ENCODE measurements at places on chromosomes 2 and 18.

DNA sequence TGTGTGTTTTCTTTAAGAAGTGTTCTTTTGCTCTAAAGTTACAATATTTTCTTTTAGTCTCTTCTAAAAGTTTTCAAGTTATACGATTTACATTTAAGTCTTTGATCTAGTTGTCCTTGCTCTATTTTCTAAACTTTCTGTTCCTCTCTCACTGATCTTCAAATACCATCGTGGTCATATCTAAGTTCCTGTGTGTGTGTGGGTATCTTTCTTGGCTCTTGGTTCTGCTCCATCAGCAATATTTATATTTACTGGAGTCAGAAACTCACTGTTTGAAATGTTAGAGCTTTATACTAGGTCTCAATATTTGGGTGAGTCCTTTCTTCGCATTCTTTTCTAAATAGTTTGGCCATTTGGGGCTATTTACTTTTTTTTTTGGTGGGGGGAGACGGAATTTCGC, 77.3 kb downstream of the COPS8 start:
- no peak for DNase-seq

DNA sequence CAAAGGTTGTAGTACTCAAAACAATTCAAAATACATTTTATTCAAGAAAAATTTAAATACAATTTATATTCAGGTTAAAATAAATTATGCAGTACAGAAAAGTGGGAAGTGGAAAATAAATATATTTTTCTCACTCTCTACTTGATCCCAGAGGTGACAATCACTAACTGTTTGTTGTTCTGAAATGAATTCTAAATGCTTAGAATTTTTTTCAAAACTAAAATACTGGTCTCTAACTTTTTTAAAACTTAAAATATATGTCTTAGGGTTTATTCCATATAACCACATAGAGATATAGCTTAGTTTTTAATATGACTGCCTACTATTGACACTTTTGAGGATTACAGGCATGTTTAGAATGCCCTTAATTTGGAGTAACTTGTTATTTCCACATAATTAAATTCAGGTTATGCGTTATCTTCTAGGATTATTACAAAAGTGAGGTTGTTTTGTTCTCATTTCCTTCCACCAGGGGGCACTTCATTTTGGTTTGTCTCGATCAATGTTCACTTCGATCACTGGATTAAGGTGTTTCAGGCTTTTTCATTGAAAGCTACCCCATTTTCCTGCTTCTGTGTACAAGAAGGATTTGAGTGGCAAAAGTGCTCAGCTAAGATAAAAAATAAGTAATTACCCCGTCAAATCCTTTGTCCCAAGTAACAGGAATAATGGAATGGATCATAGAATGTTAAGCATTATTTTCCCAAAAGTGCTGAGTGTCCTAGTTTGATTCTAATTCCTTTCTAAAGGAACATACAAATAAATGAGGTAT, 27.1 kb upstream of the TFPI start:
- DNase-seq: peak; percentile 13

DNA sequence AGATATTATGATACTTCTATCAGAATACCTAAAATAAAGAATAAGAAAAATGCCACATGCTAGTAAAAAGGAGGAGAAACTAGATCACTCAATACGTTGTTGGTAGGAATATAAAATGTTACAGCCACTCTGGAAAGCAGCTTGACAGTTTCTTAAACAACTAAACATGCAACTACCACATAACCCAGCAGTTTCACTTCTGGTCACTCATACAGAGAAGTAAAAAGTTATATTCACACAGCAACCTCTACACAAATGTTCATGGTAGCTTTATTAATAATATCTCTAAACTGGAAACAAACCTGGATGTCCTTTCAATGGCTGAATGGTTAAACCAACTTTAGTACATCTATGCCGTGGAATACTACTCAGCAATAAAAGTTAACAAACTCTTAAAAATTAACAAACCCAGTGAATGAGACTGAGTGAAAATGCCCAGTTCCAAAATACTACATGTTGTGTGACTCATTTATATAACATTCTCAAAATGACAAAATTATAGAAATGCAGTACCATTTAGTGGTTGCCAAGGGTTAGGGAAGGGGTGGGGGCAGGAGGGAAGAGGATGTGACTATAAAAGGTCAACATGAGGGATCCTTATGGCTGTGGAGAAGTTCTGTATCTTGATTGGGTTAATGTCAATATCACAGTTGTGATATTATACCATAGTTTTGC, 124.1 kb downstream of the MMADHC start:
- no peak for DNase-seq

GRCh38 chr18:79071503-79072210, 2.5 kb downstream of the ATP9B start:
- no peak for DNase-seq

DNA sequence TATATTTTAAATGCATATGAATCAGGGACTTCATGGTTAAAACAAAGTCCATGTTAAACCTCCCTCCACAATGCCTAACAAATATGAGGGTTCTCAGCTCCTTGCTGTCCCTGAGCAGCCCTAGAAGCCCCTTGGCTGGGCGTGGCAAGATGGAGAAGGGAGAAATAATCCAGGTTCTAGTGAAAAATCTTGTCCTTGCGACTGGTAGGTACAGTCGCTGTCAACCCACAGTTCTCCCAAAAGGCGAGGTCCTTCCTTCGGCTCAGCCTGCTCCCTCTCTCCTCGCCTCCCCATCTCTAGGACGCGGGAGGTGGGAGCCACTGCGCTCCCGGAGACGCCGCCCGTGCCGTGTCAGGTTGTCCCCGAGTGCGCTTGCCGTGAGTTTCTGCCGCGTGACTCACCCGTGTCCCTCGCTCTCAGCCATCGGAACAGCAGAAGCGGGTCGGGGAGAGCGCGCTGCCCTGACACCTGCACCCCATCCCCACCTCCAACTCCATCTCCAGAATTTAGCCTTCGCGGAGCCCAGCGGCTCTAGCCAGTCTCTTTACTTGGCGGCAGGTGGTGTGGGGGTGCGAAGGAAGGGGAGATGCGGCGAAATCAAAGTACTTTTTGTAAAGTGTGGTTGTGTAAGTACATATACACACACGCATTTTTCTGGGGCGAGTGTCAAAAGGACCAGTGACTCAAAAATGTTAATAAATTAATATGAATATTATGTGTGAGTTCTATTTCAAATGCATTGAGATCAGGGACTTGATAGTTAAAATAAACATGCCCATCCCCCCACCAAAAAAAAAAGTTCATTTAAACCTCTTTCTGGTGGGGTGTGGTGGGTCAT, 65.1 kb upstream of the TMEM17 start:
- no peak for DNase-seq

- no peak for DNase-seq
Measured at GRCh38 chr2:118983133-118983532, 41.1 kb downstream of the MARCO start.

- no peak for DNase-seq
Measured at GRCh38 chr18:6521803-6522418, 107.2 kb upstream of the L3MBTL4 start.

DNA sequence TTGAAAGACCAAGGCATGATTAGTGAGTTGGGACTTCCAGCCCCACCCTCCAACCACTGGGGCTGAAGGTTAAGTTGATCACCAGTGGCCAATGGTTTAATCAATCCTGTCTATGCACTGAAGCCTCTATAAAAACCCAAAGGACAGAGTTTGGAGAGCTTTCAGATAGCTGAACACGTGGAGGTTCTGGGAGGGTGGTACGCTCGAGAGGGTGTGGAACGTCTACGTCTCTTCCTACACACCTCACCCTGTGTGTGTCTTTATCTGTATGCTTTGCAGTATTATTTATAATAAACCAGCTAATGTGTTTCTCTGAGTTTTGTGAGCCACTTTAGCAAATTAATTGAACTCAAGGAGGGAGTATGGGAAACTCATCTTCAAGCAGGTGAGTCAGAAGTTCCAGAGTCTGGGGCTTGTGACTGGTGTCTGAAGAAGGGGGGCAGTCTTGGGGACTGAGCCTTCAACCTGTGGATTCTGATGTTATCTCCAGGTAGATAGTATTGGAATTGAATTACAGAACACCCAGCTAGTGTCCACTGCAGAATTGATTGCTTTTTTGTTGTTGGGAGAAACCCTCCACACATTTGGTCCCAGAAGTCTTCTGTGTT, 20.3 kb downstream of the ACTR3 start:
- DNase-seq: no peak

- DNase-seq: no peak
Measured at GRCh38 chr18:78730546-78730945, 249.1 kb upstream of the SALL3 start.

DNA sequence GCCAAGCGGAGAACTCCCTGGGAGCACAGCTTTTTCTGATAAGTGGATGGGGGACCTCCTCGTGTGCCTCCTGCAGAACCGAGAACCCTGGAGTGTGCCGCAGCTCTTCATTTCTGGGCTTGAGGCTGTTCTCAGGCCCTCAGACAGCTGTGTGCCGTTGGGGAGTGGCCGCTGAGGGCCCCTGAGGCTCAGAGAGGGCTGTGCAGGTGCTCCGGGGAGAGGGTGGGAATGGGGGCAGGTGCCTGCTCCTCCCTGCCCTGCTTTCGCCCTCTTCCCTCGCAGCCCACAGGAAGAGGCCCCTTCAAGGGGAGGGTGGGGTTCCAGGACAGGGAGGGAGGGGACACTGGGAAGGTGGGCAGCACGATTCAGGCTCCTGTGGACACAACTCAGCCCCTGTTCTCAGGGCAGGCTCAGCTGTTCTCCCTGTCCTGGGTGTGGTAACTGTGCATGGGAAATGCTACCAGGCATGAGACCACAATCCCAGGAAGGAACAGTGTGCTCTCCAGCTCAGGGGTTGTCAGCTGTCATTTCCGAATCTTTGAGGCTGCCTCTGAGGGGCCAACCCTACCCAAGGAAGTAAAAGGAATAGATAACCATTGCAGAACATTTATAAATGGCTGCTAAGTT, 11.3 kb downstream of the LCT start:
- DNase-seq: peak; percentile 41

DNA sequence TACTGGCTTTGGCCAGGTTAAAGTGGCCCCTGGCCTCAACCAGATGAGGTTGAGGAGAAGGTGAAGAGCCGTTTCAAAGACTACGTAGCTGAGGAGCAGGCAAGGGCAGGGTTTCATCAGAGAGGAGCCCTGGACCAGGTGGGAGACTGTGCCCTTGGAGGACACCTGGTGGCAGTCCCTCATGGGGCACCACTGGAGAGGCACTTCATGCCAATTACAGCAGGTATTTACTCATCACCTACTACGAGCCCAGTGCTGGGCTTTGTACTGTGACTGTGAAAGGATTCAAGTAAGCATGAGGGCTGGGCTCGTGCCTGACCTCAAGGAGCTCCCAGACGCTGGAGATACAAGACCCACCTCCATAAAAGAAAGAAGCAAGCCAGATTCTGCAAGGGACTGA, 37.6 kb downstream of the SMAD7 start:
- DNase-seq: no peak

- DNase-seq: no peak
Measured at GRCh38 chr2:11566383-11566782, 32.5 kb downstream of the GREB1 start.

DNA sequence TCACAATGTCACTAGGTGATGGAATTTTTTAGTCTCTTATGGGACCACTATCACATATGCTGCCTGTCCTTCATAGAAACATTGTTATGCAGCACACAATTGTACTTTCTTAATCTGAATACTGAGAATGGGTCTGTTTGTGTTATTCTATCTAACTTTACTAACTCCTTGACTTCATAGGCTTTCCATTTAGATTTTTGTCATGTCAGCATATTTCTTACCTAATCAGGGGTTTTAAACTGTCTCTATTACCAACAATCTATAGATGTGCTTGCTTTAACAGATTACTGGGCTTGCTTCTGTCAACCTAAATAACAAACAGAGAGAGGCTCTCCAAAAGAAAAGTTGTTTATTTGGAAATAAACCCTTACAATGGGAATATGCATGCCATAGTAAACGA, 289.6 kb upstream of the ZNF804A start:
- DNase-seq: no peak

DNA sequence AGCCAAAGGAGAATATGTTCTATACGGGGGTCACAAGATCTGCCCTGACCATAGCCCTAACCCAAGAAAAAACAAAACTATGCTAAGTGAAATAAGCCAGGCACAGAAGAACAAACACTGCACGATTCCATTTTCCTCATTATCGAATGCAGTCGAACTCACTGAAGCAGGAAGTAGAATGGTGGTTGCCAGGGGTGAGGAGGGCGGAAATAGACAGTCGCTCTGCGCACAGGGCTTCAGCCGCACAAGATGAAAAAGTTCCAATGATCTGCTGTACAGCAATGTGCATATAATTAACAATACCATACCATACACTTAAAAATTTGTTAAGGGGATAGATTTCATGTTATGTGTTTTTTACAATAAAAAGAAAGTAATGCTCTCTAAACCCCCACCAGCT, 257.7 kb downstream of the TXNL1 start:
- no peak for DNase-seq

DNA sequence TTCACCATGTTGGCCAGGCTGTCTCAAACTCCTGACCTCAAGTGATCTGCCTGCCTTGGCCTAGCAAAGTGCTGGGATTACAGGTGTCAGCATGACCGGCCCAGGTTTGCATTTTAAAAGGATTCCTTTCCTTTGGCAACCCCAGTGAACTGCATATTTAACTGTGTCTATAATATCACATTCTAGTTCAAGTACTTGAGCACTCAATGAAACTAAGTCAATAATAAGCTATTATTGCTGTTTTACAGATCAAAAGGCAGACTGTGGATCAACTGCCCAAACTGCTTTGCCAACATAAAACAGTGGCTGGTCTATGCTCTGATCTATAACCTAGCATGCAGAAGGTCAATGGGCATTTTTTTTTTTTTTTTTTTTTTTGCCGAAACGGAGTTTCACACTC, 144.5 kb downstream of the USP34 start:
- DNase-seq: no peak

DNA sequence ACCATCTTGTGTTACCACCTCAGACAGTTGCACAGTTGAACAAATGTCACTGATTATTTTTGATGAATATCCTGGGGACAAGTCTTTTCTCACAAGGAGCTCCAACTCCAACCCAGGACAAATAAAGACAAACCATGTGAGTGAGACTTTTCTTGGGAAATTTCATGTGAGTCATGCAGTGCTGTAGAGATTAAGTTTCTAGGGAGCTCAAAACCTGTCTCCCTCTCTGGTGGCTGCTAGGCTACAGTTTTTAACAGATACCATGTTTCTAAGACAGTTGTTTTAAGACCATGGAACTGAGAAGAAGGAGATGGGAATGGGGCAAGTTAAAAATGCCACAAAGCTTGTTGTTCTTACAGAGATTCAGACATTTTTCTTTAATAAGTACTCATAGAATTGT, 255.5 kb downstream of the RIT2 start:
- no peak for DNase-seq

DNA sequence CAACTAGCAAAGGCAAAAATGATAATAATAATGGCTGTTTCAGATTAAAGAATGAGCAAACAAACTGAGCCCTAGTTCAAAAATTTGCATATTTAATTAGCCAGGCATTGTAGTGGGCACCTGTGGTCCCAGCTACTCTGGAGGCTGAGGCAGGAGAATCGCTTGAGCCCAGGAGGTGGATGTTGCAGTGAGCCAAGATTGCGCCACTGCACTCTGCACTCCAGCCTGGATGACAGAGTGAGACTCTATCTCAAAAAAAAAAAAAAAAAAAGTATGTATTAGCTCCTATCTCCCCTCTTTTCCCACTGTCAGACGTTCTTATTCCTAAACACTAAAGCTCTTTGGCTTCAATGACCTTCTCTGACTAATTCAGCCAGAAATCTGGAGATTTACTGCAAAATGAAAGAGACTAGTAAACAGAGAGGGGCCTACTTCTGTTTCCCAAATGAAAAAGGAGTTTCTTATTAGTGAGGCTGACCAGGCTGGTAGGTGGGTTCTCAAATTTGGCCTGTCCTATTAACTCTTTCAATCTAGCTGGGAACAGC, 3.9 kb upstream of the SRBD1 start:
- DNase-seq: no peak

- DNase-seq: no peak
Measured at GRCh38 chr2:3483986-3484960, 35.1 kb downstream of the ADI1 start.
